ENCODE measurements at places on chromosomes 13 and 19.

GRCh38 chr13:109724603-109725002, 61.8 kb downstream of the IRS2 start:
- no peak for DNase-seq

- DNase-seq = no peak
These were observed 28.2 kb downstream of the CKM start for GRCh38 chr19:45294291-45295029.

- no peak for DNase-seq
These were observed 21.3 kb downstream of the ANKRD10 start for GRCh38 chr13:110893571-110893970.

DNA sequence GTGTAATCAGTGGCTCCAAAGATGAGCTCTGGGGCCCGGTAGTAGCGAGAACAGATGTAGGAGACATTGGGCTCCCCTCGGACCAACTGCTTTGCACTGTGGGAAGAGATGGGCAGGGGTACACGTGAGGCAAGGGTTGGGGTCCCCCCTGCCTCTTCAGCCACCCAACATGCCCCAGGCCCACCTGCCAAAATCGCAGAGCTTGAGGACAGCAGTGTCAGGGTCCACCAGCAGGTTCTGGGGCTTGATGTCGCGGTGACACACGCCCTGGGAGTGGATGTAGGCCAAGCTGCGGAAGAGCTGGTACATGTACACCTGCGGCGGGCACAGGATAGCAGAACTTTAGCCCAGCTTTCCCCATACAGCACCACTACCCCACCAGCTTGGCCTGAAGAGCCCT, 8.0 kb downstream of the GSK3A start:
- DNase-seq = no peak

- peak; percentile 44 for DNase-seq
These were observed 16.5 kb upstream of the B3GNT3 start for GRCh38 chr19:17778251-17778967.

- no peak for DNase-seq
These were observed 14.2 kb downstream of the HPN start for GRCh38 chr19:35055715-35056179.

- DNase-seq = no peak
These were observed 10.8 kb downstream of the CLN5 start for GRCh38 chr13:77002590-77003190.

DNA sequence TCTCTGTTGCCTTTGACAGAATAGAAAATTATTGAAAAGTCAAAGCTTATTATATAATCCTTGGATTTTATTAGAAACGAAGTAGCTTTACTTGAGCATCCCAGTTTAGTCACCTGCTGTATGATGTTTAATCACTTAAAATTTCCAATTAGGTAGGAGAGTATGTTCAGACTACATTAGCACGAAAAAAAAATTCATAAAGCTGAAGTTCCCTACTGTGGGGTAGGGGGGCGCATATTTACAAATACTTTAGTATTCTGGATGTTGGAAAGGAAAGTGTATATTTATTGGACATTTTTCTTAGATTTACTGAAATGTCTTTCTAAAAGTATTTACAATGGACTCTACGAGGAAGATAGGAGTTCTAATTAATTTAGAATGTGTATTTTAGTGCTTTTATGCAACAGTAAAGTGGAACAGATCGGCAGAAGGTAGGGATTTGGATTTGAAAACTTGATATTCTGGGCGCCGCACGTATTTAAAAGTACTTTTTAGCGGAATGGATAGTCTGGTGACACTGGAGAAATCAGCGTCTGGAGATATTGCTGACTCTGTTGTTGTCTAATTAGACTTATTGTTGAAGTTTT, 1.9 kb downstream of the CDK8 start:
- DNase-seq = no peak

- no peak for DNase-seq
These were observed 20.2 kb downstream of the EVI5L start for GRCh38 chr19:7850000-7850813.
